ENCODE measurements at places on chromosomes 3 and 15.
A peak's percentile ranks its signal among the peaks of the same experiment; 100 is the strongest.

GRCh38 chr3:71201939-71202338, 381.6 kb downstream of the FOXP1 start:
- DNase-seq = no peak

DNA sequence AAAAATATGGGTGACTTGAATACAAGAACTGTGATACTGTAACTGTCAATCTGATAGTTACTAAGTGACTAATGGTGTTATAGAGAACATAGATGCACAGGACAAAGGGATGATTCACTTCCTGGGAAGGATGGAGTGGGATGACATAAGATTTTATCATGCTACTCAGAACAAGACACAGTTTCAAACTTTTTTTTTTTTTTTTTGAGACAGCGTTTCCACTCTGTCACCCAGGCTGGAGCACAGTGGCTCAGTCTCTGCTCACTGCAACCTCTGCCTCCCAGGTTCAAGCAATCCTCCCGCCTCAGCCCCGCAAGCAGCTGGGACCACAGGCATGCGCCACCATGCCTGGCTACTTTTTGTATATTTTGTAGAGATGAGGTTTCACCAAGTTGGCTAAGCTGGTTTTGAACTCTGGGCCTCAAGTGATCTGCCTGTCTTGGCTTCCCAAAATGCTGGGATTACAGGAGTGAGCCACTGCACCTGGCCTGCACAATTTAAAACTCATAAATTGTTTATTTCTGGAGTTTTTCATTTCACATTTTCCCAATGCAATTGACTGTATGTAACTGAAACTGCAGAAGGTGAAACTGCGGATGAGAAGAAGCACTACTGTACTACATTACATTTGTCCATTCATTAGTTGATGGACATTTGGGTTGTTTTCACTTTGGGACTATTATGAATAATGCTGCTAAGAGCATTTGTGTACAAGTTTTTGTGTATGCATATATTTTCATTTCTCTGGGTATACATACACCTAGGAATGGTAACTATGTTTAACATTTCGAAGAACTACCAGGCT, 40.6 kb downstream of the ADIPOQ start:
- peak; percentile 71 for DNase-seq

GRCh38 chr3:67016522-67017080, 18.5 kb downstream of the KBTBD8 start:
- no peak for DNase-seq

DNA sequence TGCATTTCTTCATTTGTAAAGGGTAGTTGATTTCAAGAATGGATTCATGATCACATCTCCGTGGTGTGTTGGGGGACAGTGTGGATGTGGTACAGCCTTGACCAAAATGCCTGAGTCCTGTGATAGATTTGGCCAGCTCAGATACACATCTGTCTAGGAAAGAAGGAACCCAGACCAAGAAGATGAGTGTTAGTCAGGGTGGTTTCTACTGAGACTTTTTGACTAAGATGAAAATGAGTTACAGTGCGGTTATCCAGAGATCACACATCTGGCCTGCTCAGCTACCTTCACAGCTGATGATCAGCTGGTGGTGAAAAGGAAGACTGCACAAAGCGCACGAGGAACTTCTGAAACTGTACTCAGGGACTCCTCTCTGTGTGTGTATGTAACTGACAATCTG, 68.0 kb downstream of the FNDC3B start:
- DNase-seq = no peak

GRCh38 chr3:127754411-127755304, 67.7 kb downstream of the MGLL start:
- DNase-seq = no peak

GRCh38 chr3:51933471-51934138, 8.1 kb downstream of the RRP9 start:
- no peak for DNase-seq

GRCh38 chr3:69201658-69202057, 79.3 kb upstream of the LMOD3 start:
- no peak for DNase-seq

- DNase-seq = no peak
Measured at GRCh38 chr3:67940210-67940952, 286.0 kb upstream of the SUCLG2 start.

- DNase-seq = peak; percentile 58
Measured at GRCh38 chr3:182182531-182182968, 470.8 kb downstream of the SOX2 start.

GRCh38 chr15:28022181-28022580, 76.9 kb downstream of the OCA2 start:
- DNase-seq = no peak

DNA sequence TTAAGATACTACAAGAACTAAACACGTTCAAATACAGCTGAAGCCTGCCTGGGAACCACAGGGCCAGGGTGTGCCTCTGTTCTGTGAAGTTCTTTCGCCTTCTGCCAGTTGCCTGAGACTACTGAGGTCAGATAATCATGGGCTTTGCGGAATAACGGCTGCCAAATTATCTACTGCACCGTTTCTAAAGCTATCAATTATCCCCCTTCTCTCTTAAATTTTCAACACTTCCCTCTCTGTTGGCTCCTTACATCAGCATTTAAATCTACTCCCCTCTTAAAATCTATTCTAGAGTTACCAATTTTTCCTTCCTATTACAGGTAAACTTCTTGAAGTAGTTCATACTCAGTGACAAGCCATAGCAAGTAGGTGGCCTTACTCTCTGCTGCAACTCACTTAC, 6.2 kb upstream of the NEO1 start:
- DNase-seq = no peak

- DNase-seq = no peak
Measured at GRCh38 chr15:32664796-32665195, 23.3 kb downstream of the SCG5 start.

GRCh38 chr3:12961007-12961696, 112.1 kb downstream of the IQSEC1 start:
- no peak for DNase-seq

- DNase-seq = no peak
Measured at GRCh38 chr15:62625429-62626033, 417.0 kb upstream of the TPM1 start.

DNA sequence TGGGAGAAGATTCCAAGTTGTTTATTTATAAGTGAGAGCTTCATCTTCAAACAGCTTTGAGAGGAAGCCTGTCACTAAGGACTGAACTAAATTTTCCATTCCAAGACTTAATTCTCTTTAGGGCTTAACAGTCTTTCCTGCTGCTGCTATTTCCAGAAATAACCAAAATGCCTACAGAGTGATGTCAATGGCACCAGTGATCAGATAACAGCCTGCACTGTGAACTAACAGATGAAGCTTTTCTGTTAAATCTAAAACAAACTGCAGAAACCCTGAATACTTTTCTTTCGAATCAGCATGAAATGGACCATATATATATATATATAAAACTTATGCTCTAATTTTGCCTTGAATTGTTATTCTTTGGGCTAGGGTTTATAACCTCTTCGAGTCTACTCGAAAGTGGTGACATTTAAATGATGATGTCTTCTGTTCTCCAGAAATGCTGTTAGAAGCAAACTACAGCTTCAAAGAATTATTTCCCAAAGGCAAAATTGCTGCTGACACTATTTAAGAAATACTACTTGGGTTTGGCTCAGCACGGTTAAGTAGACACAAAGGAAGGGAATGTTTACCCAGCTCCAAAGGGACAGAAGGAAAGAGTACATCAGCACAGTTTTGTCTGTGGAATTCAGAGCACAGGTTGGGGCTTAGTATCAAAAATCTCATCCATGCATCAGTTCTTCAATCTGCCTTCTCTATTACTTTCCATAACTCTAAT, 238.5 kb upstream of the LRRN1 start:
- DNase-seq = peak; percentile 9

DNA sequence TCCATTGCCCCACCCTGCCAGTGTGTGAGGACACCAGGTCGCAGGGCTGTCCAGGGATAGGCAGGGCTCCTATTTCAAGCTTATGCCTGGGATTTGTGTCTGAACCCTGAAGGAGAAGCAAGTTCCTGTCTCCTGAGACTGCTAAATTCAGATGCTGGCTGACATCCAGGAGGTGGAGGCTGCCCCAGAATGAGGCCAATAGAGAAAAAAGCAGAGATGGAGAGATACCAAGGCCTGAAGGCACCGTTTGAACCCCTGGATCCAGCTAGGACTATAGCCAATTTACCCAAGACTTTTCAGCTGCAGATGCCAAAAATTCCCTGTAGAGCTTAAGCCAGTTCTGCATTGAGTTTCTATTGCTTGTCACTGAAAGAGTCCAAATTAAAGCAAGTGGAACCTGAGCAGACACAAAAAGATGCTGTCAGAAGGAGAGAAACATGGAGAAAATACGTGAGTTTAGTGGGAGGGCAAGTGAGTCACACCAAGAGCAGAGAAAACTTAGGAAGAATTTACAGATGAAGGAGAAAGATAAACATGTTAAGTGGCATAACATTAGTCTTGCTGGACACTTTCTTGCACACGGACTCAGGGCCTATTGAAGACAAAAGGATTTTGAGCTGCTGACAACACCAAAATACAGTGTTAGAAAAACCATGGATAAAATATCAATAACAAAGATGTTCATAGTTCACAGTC, 148.6 kb downstream of the CNTN3 start:
- no peak for DNase-seq
